ENCODE measurements at places on chromosomes 11 and 22.

DNA sequence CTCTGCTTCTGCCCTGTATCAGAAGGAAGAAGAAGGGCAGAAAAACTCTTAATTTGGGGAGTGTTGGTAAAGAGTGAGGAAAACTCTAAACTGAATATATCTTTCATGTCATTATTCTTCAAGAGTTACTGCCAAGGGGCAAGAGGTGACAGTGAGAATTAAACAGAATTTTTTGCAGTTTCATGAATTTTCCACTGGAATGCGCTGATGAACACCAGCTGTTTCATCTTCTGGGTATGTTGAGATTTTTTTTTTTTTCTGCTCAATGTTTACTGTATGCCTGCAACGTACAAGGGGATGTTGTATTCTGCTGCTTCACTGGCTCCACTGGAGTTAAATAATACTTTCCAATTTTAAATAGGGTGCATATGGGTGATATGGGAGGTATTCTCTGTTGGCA lies 117.8 kb downstream of the FAM76B start:
- DNase-seq = no peak

- no peak for DNase-seq
These were observed 16.2 kb upstream of the ST3GAL4 start for GRCh38 chr11:126339073-126339862.

DNA sequence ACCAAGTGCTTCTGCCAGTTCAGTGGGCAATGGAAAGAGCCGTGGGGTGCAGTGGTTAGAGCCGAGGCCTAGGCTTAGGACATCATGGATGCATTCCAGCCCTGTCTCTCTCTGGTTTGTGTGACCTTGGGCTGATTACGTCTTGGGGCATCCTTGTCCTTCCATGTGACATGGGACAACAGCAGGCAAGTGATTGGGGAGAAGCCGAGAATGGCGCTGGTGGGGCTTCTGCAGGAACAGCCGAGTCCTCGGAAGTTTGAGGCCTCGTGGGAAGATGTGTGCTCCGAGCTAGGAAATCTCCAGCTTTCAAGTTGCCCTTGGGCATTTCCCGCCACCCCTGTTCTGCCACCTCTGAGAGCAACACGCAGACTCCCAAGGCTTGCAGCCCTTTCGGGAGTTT lies 16.6 kb downstream of the TSPAN18 start:
- no peak for DNase-seq

DNA sequence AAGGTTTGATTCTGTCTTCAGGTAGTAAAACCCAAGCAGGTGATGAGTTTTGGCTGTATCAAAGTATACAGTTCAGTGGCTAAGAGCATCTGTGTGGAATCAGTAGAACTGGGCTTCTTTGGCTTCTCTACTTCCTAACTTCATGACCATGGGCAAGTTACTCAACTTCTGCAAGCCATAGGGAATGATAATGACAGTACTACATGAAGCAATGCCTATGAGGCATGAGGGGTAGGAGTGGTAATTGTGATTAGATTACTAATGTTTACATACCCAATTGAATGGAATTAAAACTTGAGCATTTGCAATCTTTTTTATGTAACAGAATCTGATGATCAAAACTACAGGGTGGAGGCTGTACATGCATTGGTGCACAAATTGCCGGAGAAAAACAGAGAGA lies 164.3 kb downstream of the PGR start:
- no peak for DNase-seq

- no peak for DNase-seq
These were observed 554 bp upstream of the NECTIN1 start for GRCh38 chr11:119729581-119729927.

GRCh38 chr22:21991774-21992173 lies 9.2 kb upstream of the TOP3B start:
- no peak for DNase-seq

DNA sequence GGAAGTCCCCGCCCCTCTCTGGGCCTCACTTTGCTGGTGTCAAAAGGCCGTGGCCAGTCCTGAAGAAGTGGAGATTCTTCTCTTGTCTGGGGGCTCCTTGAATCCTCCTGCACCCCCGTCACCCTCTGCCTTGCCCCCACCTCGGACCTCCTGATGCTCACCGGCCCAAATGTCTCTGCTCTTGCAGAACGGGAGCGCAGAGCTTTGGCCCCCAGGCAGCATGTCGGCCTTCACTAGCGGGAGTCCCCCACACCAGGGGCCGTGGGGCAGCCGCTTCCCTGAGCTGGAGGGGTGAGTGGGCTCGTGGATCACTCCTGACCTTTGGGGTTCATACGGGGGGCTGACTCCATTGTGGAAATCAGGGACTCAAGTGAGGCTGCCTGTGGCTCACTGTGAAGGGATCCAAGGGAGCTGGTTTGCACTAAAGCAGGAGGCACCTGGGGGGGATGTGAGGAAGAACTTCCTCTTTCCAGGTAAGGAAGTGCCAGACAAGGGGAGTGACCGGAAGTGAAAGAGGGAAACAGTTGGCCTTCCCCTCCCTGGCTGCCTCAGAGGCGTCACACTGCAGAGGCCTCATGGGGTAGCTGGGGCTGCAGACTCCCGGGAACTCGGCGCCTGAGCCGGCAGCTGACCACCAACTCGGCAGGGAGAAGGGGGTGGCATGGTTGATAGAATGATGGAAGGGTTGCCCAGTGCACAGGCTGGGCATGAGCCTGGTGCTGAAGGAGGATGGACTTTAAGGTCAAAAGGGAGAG lies 23.1 kb downstream of the CSF2RB start:
- no peak for DNase-seq

DNA sequence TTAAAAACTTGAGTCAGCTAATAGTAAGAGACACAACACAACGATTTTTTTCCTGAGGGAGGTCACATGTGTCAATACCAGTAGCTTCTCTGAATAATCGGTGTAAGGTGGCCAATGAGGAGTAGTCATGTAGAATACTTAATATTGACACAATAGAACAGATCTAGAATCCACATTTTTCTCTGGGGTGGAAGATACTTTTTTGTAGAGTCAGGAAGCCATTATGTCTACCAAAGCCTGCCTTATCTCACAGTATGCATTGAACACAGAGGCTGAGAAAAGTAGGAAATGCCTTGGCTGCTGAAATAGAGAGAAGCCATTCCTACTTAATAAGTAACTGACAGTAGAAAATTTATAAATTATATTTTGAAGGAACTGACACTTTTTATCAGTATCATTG lies 725.0 kb downstream of the METTL15 start:
- DNase-seq = no peak

DNA sequence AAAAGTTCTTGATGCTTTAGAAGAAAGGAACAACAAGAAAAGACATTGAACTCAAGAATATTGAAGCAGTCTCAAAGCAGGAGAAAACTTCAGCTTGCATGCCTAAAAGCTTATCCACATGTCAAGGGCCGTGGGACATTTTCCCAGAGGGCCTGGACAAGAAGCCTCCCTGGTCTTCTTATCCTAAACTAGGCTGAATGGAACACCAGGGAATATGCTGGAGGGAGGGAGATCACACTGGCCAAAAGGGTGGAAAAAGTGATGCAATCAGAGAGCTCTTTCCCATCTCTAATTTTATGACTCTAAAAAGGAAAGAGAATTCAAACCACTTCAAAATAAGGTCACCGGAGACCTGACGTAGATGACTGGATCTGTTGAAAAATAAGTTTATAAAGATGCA lies 107.2 kb downstream of the MPPED2 start:
- DNase-seq = no peak

DNA sequence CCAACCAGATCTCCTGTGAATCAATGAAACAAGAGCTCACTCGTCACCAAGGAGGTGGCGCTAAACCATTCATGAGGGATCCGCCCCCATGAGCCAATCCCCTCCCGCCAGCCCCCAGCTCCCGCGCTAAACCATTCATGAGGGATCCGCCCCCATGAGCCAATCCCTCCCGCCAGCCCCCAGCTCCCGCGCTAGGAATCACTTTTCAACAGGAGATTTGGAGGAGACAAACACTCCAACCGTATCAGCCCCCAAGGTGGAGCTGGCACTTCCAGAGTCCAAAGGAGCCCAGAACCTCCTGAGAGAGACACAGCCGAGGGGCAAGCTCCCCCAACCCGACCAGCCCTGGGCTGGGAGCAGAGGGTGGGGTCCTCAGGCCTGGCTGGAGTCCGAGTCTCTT lies 40.9 kb upstream of the PRR5 start:
- DNase-seq = no peak

GRCh38 chr11:1484695-1485503 lies 1.7 kb downstream of the MOB2 start:
- DNase-seq = no peak

DNA sequence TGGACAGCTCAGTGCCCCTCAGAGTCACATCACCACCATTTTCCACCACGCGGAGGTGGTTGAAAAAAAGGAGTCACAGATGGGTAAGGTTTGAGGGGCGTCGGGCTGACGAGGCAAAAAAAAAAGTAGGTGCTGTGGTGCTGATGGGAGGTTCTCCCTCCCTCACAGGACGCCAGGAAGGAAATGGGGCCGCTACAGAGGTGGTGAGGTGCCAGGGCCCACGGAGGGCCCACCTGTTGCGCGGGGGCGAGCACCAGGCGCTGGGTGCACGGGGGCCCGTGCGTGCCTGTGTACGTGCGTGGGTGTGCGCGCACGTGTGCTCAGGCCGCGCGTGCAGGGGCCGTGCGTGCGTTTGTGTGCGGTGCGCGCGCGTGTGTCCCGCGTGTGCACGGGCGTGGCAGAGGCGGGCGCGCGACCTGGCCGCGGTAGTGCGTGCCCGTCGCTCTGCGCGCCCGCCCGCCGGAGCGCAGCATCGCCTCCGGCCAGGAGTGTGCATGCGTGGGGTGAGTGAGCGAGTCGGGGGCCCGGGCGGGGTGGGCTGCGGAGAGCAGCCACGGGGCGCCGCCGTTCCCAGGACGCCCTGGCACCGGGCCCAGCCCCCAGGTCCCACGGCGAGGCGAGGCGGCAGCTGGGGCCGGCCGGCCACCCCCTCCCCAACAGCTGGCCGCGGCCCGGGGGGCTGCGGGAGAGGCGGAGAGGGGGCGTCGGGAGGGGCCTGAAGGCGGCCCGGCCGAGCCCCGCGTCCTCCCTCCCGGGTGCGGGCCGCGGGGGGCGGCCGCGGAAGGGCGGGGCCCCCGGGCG lies 2.8 kb downstream of the PDGFB start:
- DNase-seq = no peak

DNA sequence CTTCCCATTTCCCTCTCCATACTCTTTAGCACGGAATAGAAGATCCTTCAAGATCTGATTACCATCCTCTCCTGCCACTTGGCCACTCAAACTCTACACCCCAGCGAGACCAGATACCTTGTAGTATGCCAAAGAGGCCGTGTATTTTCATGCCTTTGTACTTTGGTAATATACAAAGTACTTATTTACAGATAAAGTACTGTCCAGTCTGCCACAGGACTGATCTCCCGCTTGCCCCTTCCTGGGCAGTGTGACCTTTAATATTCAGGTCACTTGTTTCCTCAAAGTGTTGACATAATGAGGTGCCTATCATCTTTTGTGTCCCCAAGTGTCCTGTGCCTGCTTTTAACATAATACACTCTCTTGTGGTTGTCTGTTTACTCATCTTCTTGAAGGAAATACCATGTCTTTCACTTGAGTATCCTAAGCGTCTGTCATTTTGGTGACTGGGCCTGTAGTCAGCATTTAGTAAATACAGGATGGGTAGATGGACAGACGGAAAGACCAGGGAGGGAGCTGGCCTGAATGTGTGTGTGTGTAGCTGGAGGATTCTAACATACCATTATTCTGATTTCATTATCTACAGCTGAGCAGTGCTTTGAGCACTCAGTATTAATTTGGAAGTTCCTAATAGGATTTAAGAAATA lies 137.4 kb downstream of the NAV2 start:
- no peak for DNase-seq

DNA sequence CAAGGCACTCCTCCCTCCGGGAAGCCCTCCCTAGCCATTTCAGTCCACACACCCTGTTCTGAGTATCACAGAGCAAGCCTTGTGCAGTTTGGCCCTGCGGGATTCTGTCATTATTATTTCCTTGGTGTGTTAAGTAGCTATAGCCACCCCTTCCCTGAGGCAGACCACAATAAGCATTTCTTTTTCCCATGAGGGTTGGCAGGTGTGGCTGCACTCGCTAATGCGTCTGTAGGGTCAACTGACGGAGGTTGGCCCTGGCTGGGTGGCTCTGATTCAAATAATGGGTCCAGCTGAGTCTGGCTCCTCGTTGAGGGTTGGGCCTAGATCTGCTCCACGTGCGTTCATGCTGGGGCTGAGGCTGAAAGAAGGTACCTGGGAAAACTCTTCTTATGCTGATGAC lies 5.1 kb downstream of the F2 start:
- DNase-seq = no peak

- no peak for DNase-seq
These were observed 12.9 kb downstream of the OLFML1 start for GRCh38 chr11:7498193-7498592.

DNA sequence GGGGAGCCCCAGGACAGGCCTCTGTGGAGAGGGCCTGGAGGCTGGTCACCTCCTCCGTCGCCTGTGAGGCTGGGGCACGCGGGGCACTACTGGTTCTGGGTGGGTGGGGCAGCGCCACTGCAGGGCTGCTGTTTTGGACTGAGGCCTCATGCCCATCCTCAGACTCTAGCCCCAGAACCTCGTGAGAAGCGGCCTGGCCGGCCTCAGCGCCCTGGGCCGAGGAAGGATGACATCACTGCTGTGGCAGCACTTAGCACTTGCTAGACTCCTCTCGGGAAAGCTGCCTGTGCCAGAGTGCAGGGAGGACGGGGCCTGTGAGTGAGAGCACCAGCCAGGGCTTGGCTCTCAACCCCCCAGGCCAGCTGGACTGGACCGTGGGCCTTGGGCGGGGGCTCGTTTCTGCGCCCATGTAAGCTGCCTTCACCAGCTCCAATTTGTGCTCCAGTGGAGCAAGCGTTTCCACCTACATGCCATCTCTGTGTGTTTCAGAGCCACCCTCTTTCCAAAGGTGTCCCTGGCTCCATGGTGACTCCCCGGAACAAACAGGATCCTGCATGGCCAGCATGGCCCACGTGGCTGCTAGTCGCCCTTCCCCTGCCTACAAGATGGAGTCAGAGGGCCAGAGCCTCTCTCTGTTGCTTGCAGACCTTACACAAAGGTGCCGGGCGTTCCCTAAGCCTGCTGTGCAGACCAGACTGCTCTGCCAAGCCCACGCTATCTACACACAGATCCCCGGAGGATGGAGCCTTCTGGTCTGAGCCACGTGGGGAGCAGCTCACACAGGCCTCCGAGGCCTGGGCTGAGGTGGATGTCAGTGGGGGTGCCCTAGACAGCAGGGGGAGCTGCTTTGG lies 102.9 kb downstream of the CTTN start:
- no peak for DNase-seq

DNA sequence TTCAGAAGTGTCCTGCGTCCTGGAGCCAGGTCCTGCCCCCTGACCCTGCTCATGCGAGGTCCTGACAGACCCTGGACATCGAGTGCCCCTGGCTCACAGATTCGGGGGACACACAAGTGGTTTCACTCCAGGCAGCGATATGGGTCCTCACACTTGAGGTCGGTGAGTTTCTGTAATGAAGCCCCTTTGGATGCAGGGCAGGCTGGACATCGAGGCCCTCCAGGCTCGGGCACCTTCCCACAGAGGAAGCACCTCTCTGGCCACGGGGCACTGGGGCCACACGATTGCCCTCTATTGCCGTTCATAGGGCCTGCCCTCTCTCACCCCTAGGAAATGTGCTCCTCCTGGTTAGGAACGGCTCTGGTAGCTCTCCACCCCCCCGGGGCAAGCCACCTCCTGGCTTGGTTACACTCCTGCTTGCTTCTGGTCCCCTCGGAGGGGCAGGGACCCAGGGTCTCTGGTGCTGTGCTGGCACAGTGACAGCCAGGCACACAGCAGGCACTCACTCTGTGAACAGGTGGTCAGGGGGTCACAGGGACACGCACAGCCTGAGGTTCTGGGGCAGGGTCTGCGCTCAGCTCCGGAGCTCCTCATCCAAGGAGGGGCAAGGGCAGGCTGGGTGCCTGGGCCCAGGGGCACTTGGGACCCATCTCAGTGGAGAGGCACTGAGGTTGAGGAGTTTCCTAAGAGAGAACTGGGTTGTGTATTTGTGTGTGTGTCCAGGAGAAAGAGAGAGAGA lies 907.7 kb downstream of the BRD1 start:
- no peak for DNase-seq

Data from NCI-H1105 (cell line).